ENCODE measurements at places on chromosomes 5 and 9. TPM values are rescaled to one million over a fixed set of nuclear protein-coding genes. Genes with fewer than 3 reads are reported as not detected.

SLC6A18 gene
- total RNA-seq = not detected

LEAP2 gene
- 0.14 TPM for total RNA-seq

OTP gene
- total RNA-seq = not detected

FOXD4L5 gene
- not detected for total RNA-seq

ENTPD8 gene
- total RNA-seq = not detected
